Jurkat, Clone E6-1 (cell line): ENCODE measurements at places on chromosomes 11 and 22.

GRCh38 chr22:17874231-17874905 is 100.1 kb upstream of the BID start:
- no peak for DNase-seq

- no peak for DNase-seq
These were observed 23.3 kb downstream of the SCUBE1 start for GRCh38 chr22:43319661-43320486.

DNA sequence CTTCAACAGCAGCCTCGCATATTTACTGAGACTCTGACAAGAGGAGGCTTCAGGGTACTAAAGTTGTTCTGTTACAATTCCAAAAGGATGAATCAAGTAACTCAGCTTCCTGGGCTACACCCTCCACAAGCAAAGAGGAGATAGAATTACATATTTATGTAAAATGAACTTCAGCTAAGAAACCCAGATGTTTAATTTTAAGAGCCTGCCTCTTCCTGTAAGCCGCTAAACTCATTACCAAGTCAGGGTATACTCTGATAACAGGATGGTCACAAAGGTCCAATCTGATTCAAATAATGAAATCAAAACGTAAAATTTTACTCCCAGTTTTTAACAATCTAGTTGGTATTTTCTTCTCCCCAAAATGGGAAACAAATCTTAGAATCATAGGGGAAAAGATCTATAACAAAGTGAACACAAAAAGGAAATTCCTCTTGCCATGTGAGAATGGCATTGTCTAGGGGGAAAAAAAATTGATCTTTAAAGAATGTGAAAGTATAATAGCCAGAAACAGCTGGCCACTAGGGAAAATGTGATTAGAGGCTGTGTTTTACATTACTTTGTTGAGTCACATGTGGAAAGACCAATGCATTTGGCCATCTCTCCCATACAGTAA is 30.9 kb downstream of the CHEK2 start:
- DNase-seq = no peak

DNA sequence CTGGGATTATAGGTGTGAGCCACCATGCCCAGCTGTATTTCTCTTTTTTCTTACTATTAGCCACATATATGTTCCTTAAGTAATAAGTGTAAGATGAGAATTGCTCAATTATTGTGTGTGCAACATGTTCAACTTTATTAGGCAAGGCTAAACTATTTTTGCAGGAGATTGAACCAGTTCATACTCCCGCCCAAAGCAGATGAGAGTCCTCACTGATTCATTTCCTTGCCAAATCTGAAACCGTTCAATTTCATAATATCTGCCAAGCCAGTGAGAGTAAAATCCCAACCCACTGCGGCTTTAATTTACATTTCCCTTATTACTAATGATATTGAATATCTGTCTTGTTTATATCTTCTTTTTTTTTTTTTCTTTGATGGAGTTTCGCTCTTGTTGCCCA is 48.4 kb downstream of the KCNJ4 start:
- no peak for DNase-seq

GRCh38 chr11:117881217-117881616 is 4.8 kb upstream of the FXYD6 start:
- DNase-seq = no peak

- DNase-seq = peak; percentile 36
These were observed 74.7 kb downstream of the SC5D start for GRCh38 chr11:121367001-121367843.

GRCh38 chr11:10679644-10680043 is 13.9 kb downstream of the IRAG1 start:
- no peak for DNase-seq

DNA sequence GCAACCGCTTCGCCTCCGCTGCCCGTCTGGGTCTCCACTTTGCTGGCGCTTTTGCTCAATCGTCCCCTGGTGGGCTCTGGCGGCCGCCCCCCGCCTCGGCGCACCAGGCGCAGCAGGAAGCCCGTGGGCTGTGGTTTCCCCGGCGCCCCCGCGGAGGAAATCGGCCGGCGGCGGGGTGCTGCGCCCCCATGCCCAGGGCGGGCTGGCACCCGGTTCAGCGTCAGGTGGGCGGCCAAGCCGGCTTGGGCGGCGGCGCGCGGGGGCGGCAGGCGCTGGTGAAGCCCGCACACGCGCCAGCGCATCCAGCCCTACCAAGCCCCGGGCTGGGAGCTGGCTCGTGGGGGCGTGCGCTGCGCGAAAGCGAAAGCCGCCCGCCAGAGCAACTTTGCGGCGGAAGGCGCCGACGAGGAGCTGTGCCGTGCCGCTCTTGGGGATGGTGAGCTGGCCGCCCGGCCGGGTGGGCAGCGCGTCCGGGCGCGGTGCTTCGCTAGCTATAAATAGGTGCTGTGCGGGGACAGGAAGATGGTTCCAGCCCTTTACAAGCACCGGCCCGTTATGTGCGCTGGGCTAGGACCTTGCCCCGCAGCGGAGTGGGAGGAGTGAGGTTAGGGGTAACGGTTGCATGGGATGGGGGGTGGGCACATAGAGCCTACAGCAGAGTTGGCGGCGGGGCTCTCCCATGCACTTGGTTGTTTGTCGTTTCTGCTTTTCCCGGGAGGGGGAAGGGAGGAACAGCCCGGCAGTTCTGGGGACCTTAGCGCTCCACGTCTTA is 25.0 kb upstream of the SUSD2 start:
- peak; percentile 35 for DNase-seq

- DNase-seq = peak; percentile 12
These were observed 290.3 kb upstream of the API5 start for GRCh38 chr11:43021466-43021865.
